ENCODE measurements at places on chromosomes 3 and 15.
A peak's percentile ranks its signal among the peaks of the same experiment; 100 is the strongest.

GRCh38 chr3:169505577-169506230 lies 157.8 kb downstream of the MECOM start:
- no peak for ATAC-seq

DNA sequence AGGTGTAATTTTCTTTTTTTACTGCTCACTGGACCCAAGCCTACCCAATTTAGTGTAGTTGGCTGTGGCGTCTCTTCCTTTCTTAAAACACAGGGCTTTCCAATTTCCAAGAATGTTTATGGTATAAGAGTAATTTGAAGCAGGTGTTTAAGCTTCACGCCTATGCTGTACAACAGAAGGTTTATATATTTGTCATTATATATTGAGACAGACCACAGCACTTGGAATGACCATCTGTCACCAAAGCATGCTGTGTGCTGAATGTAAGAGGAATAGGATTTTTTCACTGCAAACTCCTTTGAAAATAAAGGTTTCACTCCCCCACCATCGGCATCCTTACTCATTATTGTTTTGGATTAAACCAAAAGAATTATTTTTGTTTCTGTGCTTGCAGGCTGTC lies 325.7 kb downstream of the OTOL1 start:
- no peak for ATAC-seq

GRCh38 chr15:98983334-98983733 lies 24.3 kb downstream of the PGPEP1L start:
- ATAC-seq = peak; percentile 85

- peak; percentile 100 for ATAC-seq
Observed at GRCh38 chr3:55416331-55416821, 70.7 kb downstream of the WNT5A start.

DNA sequence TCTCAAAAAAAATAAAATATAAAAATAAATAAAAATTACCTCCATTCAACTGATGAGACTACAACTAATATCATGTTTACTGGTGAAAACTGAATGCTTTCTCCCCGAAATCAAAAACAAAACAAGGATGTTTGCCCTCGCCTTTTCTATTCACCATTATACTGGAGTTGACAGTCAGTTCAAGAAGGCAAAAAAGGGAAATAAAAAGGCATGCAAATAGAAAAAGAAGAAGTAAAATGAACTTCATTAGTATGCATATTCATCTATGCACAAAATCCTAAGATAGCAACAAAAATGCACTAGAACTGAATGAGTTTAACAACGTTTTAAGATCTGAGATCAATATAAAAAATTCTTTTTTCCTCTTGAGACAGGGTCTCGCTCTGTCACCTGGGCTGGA lies 72.7 kb upstream of the FAM174B start:
- ATAC-seq = no peak

GRCh38 chr3:88362428-88362827 lies 212.7 kb downstream of the C3orf38 start:
- no peak for ATAC-seq

Data from SK-N-SH treated with all-trans-retinoic acid at 6 μM for 48 hours (cell line).